ENCODE measurements at places on chromosomes 4 and X.

GRCh38 chrX:45596188-45596808 is 395.6 kb upstream of the DIPK2B start:
- no peak for DNase-seq

GRCh38 chr4:825971-826330 is at the start of gene CPLX1:
CPLX1 (minus strand) TSS chr4:826129; CDS start chr4:824522, 1,607 bp downstream.
- no peak for DNase-seq

GRCh38 chrX:69987691-69988090 is 62.0 kb downstream of the AWAT2 start:
- no peak for DNase-seq

DNA sequence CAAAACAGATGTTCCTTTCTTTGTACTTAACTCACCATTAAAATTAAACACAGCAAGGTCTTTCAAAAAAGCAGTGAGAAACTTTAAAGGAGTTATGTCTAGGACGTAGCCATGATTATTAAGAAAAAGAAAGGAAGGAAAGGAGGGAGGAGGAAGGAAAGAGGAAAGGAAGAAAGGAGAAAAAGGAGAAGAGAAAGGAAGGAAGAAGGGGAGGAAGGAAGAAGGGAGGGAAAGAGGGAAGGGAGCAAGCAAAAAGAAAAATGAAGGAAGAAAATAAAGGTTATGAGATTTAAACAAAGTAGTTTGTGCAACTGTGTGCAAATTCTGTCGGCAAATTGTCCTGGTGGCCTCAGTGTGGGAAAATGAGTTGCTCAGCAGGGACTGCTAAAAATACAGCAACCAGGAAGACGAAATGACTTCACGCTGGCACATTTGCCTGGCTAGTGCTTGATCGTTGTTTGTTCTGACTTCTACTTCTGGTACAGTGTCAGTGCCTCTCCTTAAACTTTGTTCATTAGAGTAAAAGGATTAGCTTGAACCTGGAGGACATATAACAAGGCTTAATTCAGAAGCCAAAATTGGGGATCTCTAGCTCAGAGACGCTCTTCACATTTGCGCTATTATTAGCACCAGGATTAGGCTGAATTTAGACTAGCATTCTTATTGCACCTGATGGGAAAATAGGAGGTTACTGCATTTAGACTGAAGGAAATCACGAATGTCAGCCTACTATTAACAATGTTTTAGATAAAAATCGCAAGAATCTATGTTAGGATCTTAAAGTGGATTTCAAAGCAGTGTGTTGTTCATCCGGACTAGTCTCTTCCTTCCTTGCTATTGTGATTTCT is 81.2 kb downstream of the DCK start:
- no peak for DNase-seq

DNA sequence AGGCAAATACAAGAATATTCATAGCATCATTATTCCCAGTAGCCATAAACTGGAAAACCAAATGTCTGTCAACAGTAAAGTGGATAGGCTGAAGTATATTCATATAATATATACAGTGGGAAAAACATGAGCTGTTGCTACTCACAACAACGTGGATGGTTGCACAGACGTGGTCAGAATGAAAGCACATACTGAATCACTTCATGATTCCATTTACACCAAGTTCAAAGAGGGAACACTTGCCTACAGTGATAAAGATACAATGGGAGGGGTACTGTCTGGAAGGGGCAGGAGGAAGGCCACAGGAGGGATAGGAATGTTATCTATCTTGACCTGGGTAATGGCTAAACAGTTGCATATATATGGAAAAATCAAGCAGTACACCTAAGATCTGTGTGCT is 25.3 kb downstream of the APBB2 start:
- no peak for DNase-seq

- DNase-seq, result no peak
Measured at GRCh38 chrX:130556951-130557350, 155.2 kb downstream of the RBMX2 start.

GRCh38 chr4:93018243-93018642 is 714.5 kb downstream of the GRID2 start:
- DNase-seq, result no peak

GRCh38 chr4:6216588-6216987 is 16.2 kb upstream of the JAKMIP1 start:
- DNase-seq, result no peak

GRCh38 chrX:16487620-16488385 is 162.2 kb upstream of the S100G start:
- no peak for DNase-seq

DNA sequence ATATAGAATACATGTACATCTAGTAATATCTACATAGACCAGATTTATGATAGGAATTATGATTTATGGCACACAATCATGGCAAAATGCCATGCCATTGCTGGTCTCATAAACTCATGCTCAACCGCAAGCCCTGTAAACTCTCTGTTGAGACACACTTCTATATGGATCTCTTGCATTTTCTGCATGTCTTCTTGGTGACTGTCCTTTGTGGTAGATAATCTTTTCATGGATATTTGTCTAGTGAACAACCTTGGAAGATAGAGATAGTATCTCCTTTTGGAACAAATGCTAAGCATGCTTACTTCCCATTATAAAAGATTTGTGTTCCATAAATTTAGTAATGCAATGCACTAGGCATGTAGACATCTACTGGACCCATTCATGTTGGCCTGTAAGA is 328.0 kb downstream of the NAF1 start:
- no peak for DNase-seq

DNA sequence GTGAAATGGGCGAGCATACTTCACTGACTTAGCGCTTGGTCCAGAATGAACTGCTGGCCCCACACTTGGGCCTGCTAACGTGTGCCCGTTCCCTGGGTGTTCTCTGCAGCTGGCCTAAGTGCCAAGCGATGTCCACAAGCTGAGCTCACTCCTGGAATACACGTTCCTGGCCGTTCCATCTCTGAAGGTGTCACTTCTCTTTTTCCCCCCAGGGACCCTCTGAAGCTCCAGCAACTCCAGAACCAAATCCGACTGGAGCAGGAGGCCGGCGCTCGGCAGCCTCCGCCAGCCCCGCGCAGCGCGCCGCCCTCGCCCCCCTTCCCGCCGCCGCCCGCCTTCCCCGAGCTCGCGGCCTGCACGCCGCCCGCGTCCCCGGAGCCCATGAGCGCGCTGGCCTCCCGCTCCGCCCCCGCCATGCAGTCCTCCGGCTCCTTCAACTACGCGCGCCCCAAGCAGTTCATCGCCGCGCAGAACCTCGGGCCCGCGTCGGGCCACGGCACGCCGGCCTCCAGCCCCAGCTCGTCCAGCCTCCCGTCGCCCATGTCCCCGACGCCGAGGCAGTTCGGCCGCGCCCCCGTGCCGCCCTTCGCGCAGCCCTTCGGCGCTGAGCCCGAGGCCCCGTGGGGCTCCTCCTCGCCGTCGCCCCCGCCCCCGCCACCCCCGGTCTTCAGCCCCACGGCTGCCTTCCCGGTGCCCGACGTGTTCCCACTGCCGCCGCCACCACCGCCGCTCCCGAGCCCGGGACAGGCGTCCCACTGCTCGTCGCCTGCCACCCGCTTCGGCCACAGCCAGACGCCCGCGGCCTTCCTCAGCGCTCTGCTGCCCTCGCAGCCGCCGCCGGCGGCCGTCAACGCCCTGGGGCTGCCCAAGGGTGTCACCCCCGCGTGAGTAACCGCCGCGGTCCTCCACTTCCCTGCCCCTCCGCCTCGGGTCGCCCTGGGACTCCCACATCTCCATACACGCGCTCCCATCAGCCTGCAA is 132.3 kb downstream of the CBR4 start:
- no peak for DNase-seq

- DNase-seq, result no peak
Measured at GRCh38 chr4:76487621-76488020, 52.6 kb downstream of the SHROOM3 start.
